Head of caudate nucleus (tissue), 42 donors: ENCODE measurements at places on chromosomes 6 and 20.
A peak's percentile ranks its signal among the peaks of the same experiment; 100 is the strongest.

GRCh38 chr20:31717478-31718201 is 5.0 kb downstream of the BCL2L1 start:
- DNase-seq, result no peak

DNA sequence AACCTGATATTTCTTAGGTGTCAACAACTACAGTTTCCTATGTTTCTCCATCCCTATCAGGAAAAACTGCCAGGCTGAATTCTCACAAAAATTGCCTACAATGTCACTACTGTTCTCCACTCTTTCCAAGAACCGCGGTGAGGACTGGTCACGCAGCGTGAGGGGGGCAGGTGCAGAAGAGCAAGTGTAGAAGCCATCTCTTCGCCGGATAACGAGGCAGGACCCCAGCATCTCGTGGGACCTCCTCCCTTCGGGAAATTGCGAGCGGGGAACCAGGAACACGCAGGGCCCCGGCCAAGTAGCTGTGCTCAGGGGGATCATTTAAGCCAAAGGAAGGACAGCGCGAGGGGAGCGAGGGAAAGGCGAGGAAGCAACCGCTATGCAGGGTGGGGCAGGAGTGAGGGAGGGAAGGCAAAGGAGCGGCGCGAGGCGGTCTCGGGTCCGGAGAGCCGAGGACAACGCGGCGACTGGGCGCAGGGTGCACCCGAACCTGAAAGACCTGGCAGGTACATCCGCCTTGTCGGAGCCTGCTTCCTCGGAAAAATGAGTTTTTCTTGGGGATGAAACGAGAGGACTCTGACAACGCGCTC is 559 bp downstream of the APMAP start:
- peak; percentile 23 for DNase-seq

DNA sequence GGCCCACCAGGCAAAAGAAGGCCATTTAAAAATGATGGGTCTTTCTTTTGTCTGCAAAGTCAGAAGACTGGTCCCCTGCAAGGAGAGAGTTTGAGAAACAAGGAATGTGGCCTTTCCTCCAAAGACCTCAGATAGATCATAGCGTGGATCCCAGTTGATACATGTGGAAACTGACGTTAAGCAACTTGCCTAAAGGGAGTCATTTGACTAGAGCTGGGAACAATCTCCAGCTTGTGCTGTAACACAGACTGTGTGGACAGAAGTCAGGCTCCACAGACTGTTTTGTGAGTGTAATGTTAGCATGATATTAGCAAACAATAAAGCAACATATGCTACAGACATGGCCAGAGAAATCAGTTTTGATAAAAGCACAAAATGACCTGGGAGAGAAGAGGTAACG is 140.4 kb upstream of the CITED2 start:
- DNase-seq, result no peak

DNA sequence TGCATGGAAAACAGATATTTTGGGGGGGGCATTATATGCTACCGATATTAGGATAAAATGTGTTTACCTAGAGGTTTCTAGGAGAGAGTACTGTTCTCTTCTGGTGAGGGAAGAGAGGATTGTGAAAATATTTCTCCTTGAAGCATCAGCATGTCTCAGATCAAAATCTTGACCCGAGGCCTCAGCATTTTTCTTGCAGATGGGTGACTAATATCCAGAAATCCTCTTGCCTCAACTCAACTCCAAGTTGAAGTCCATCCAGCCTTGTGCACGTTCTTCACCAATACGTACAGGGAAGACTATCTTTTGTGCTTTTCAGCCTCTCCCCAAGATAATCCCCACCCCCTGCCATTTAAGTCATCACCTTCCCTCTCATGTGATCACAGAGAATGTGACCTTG is 59.5 kb downstream of the PRND start:
- no peak for DNase-seq

GRCh38 chr6:132252113-132252512 is 149.2 kb downstream of the MOXD1 start:
- DNase-seq, result no peak

- no peak for DNase-seq
Observed at GRCh38 chr6:55868771-55869479, 6.5 kb downstream of the BMP5 start.

DNA sequence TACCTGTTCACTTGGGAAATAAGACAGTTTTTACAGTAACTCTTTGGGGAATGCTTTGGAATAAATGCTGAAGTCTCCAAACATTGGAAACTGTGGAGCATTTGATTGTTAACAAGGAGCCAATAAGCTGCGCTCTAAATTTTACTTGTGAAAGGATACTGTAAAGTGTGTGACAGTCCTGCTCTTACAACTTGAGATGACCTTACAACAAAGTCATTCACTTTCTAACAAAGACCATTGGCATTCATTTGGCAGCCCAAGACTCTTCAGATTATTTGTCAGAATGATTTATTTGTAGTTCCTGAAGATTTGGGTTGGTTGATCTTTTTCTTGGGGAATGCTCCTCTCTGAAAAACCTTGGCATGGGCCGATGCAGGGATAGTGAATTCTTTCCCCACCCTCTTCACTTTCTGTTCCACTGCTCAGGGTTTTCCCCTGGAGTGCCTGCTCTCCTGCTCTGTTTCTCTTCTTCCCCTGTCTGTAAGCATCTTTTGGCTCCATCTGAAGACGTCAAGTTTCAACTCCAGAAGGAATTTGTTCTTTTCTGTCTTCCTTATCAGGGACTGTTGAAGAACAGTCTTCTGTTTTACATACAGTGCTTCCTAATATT is 116.4 kb downstream of the AKAP7 start:
- no peak for DNase-seq

DNA sequence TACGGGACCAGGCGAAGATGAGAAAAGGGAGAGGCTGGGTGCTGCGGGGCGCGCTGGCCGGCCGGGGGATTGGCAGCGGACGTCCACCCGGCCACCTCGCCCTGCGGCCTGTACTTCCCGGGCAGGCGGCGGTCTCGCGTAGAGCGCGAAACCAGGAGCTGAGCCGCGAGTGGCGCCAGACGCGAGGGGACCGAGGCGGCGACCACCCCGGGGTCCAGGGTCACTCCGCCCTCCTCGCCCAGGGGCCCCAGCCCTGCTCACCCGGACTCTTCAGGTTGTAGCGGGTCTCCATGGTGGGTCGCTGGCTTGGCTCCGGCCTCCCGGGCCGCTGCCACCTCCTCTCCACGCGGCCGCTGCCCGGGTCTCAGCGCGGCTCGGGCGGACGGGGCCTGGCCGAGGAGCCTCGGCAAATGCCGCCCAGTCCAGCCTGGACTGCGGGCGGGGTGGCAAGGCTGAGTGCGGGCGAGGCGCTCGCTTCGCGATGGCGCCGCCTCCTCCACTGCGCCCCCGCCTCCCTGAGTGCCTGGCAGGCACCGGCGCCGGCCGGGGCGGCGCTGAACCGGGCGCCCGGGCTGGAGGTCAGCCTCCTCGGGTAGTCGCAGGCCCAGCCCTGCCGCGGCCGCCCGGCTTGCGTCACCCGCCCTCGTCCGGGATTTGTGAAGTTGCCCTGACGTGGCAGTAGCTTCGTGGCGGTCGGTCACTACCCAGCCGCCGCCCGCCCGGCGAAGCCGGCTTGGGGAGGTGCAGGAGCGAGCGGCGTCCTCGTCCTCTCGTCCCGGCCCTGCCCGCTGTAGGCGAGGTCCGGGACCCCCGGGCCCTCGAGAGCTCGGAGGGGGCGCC is at the start of gene UBE2J1:
TSS of gene UBE2J1 (minus strand) at position 445 of the 840 bp plus-strand sequence. CDS start at position 292, 153 bp downstream.
- DNase-seq, result peak; percentile 88

DNA sequence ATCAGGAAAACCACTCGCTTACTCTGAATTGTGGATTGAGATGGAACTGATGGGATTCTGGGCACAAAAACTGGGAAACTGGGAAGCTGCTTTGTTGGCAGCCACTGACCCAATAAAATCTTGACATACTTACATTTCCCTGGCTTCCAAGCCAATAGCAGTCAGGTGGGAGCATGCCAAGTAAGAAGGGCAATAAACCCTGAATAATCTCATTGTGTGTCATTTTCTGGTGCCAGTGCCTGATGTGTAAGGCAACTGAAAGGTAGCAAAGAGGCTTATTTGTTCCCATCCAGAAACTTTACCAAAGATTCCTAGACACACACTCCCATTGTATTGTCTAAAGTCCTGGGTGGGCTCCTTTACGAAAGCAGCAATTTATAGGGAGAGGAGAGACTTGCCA is 93.2 kb downstream of the TBX18 start:
- DNase-seq, result no peak

DNA sequence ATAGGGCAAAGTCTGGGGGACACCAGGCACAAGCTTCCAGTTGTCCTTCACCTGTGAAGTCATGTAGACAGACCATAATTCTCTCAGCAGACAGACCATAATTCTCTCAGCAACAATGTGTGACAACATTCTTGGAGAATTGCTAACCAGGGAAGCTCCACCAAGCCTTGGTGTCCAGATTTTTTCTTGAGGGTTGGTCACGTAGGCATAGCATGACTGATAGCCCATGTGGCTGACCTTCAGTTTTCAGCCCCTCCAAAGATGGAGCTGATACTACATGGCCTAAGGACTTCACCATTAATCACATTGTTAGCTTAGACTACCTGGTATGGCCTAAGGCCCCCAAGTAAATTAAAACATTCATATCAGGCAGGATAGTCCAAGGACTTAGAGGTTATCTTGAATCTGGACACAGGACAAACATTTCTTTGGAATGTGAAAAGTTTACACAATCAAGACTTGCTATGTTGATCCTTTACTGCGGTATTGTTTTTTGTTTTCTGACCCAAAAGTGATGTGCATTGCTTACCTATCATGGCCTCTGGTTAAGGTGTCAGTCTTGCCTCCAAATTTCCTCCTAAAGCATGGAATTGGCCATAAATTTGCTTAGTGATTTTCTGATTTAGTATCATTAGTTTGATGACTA is 76.9 kb downstream of the CEP57L1 start:
- no peak for DNase-seq

- peak; percentile 44 for DNase-seq
Observed at GRCh38 chr6:127173156-127173940, 54.9 kb downstream of the RSPO3 start.
